BJ (cell line): ENCODE measurements at places on chromosomes 1 and 21.

GRCh38 chr1:211639475-211640300 is 35.7 kb downstream of the NEK2 start:
- DNase-seq = peak; percentile 69

GRCh38 chr1:219790834-219791615 is 137.3 kb downstream of the SLC30A10 start:
- no peak for DNase-seq

- no peak for DNase-seq
Observed at GRCh38 chr1:3847081-3847480, 9.9 kb downstream of the CEP104 start.

GRCh38 chr21:42475036-42475435 is 21.0 kb downstream of the RSPH1 start:
- no peak for DNase-seq

GRCh38 chr1:74161497-74161896 is 36.5 kb downstream of the LRRIQ3 start:
- no peak for DNase-seq

- DNase-seq = no peak
Observed at GRCh38 chr1:158801396-158801795, 20.4 kb upstream of the OR6N2 start.

DNA sequence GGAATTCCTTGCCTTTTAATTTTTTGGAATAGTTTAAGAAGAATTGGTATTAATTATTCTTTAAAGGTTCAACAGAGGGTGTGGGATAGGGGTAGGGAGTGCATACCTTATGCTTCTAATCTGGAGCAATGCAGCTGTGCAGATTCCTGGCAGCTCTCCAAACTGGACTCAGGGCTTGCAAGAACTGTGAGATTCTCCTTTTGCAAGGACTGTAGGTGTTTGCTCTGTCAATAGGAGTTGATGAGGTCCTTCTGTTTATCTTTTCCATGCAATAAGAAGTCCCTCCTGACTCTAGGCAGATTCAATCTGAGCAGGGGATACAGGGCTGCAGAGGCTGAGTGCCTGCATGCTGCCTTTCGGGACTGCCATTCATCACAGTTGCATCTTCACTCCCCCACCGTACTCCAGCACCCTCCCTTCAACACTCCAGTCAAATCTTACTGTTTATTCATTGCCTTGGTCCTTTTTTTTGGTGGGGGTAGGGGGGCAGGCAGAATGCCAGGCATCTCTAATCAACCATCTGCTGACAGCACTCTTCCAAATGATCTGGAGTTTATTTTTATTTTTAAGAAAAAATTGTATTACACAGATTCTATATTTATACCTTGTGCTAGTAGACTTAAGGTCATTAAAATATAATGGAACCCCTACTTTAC is 122.3 kb downstream of the DISC1 start:
- no peak for DNase-seq

GRCh38 chr1:48221122-48221521 is 1.4 kb upstream of the SLC5A9 start:
- no peak for DNase-seq

GRCh38 chr1:91864017-91864700 is 21.8 kb downstream of the TGFBR3 start:
- DNase-seq = no peak

- DNase-seq = no peak
Observed at GRCh38 chr1:97837161-97837560, 83.7 kb downstream of the DPYD start.

DNA sequence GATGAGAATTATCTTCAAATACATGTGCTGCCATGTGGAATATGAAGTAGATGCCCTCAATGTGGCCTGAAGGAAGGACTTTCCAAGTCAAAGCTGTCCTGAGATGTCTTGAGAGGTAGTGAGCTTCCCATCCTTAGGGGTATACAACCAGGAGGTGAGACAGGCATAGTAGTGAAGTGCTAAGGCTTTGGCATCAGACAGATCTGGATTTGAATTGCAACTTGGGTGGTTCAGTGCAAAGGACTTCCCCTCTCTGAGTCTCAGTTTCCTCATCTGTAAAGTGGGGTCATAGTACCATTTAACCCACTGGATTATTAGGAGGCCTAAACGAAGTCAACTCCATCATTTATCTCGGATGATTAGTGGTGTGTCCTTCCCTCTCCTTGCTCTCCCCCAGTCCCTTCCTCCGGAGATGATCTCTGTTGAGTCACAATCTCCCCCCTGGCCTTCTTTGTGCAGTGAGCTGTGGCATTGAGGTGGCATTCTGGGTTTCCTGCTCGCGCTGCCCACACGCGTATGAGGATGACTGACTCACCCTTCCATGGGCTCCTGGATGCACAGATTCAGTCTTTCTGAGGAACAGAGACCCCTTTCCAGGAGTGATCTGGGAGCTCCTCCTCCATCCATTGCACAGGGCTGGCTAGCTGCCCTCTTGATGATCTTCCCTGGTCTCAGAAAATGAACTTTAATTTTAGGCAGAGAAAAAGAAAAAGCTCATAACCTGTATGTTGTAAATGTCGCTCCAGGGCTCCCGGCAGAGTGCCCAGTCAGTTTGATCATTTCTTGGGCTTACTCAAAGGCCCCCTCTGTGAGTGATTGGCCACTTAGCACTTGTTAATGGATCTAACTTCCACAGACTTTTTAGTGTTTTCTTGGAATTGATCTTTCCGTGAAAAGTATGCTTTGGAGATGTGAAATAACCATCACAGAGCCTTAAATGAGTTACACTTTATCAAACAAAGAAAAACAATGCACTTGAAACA is 354.6 kb downstream of the PTPRU start:
- DNase-seq = no peak

DNA sequence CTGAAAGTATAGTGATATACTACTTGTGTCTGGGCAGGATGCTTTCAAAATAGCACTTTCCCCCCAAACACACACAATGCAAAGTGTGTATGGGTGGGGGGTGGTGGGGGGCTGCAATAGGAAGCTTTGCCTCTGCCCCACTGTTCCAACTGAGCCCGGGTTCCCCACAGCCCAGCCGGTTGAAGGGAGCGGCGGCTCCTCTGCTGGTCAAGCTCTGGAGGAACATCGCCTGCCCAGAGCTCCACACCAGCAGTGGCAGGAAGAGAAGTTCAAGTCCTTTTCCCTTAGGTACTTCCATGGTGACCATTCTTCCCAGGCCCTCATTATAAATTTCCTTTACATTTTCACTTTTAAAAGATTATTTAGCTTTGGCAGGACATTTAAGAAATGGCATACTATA is 74.9 kb downstream of the CAPZB start:
- DNase-seq = no peak

DNA sequence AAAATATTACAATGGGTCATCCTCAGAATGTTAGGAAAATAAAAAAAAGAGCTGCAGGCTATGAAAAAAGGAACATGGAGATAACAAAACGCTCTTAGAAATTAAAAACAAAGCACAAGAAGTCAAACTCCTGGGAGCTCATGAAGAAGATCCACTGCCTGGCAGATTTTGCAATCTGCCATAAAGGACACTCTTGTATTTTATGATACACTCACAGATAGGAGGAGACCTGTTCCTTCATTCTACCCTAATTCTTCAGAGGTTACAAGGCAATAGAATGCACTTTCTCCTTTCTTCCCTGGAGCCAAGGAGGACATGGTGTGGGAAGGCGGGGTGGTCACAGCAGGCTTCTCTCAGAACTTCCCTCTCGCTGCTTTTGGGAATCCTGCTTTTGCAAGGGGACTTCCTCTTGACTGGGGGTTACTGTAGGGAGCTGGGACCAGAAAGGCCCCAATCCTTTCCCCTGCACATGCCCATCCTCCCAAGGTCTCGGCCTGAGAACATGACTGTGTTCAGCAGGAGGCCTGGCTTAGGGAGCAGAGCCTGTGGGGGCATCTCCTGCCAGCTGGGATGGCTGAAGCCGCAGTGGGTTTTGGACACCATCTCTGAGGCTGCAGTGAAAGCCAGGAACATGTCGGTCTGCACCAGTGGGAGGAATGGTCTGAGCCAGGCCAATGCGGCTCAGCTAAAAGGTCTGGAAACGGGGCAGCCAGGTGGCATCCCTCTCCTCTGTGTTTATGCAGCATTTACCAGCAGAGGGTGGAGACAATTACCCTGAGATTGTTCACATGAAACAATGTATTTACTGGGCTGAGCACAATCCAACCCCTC is 44.8 kb downstream of the GPR161 start:
- no peak for DNase-seq

- peak; percentile 10 for DNase-seq
Observed at GRCh38 chr1:26530895-26531598, 1.5 kb downstream of the RPS6KA1 start.

GRCh38 chr1:193260896-193261295 is 74.5 kb upstream of the B3GALT2 start:
- no peak for DNase-seq

- peak; percentile 52 for DNase-seq
Observed at GRCh38 chr1:58592522-58593134, 15.6 kb upstream of the TACSTD2 start.

DNA sequence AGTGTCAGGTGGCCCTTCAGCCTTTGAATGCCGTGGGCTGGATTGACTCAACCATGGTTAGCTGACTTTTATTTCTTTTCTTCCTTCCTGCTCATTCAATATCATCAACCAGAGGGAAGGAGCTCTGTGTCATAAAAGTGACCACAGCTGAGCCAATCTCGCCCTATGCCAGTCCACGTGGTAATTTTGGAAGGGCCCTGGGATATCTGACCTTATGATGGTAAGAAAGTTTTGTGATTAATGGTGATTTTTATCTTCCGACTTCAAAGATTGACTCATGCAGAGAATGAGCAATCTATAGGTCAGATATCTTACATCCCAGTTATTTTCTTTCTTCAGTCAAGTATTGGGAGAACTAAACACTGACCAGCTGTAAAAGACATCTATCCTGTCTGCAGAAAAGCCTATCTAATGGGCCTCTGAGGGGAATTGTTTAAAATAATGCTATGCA is 170.3 kb downstream of the ZC3H11B start:
- no peak for DNase-seq

DNA sequence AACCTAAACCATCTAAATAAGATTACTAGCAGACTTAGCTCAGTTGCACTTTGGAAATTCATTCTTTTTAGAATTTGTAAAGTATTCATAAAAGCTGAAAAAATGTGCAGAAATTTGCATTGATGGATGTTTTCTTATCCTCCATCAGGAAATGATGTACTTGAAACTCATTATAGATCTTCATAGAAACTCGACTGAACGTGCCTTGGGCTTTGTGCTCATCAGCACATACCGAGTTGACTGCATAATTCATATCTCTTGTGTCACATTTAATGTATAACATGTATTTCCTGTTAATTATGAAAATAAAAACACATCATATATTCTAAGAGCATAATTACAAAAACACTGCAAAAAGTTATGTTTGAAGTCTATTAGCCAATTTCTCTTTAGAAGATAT is 290.9 kb upstream of the NR5A2 start:
- no peak for DNase-seq

- peak; percentile 91 for DNase-seq
Observed at GRCh38 chr1:234612352-234613127, 2.6 kb upstream of the IRF2BP2 start.

DNA sequence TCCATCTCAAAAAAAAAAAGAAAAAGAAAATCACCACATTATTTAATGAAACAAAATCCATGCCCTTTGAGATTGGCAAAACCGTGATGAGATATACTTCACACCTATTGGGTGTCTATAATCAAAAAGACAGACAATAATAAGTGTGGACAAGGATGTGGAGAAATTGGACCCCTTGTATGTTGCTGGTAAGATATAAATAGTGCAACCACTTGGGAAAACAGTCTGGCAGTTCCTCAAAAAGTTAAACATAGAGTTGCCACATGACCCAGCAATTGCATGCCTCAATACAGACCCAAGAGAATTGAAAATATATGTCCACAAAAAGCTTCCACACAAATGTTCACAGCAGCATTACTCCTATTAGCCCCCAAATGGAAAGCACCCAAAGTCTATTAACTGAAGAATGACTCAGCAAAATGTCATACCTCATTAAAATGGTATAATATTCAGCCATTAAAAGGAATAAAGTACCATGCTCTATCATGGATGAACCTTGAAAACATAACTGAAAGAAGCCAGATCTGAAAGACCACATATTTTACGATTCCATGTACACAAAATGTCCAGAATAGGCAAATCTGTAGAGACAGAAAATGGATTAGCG is 24.3 kb downstream of the LMOD1 start:
- no peak for DNase-seq

GRCh38 chr1:22821027-22821426 is 110.4 kb downstream of the EPHB2 start:
- DNase-seq = no peak

- no peak for DNase-seq
Observed at GRCh38 chr1:165915932-165916348, 88.5 kb downstream of the UCK2 start.

GRCh38 chr1:229817936-229818335 is 191.9 kb downstream of the URB2 start:
- no peak for DNase-seq

DNA sequence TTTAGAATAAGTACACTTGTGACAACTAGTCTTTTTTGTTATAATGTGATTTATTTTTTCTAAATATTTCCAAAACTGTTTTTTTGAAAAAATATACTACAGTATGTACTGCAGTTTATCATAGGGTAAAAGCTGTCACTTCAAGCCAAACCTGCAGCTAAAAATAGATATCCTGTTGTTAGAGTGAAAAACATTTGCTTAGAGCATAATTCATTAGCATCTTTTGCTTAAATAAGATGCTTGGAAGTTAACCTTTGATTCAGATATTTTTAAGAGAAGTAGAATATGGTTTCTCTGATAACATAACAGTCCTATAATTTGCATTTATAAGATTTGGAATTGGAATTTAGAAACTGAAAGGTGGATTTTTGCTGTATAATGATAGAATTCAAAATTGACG is 21.5 kb downstream of the PRKACB start:
- DNase-seq = no peak
